ENCODE measurements at places on chromosomes 5 and 9.

DNA sequence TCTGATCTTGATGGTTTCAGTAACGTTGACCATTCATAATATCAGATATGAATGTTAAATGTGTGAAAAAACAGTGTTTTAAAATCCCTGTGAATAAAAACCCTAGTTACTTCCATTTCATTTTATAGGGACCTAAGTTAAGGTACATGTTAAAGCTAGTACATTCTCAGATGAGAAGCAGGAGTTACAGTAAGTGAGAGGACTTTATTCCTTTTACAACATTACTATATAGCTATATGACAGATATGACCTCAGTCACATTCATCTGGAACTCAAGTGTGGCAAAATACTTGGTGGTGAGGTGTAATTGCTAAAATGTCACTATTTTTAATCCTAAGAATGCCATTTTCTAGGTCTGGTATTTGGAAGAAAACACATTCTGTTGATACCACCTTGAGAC lies 96.4 kb downstream of the OXCT1 start:
- DNase-seq, result no peak

DNA sequence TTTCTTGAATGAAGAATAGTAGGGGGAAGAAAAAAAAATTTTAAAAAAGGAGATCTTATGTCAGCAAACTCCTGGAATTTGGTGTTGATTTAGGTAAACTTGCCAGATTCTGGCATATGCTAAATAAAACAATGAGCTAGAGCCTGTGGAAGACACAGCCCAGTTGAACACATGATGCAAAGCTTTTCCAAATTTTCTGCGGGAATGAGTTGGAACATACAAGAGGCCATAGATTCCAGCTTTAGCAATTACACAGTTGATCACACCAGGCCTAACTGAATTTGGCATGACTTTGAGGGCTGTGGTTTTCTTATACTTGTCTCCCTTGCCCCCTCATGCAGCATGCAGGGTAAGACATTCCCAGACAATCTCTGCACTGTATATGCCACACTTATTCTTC lies 297.0 kb downstream of the SH3GL2 start:
- DNase-seq, result no peak

GRCh38 chr5:180491496-180491895 lies 2.7 kb upstream of the CNOT6 start:
- peak; percentile 17 for DNase-seq

DNA sequence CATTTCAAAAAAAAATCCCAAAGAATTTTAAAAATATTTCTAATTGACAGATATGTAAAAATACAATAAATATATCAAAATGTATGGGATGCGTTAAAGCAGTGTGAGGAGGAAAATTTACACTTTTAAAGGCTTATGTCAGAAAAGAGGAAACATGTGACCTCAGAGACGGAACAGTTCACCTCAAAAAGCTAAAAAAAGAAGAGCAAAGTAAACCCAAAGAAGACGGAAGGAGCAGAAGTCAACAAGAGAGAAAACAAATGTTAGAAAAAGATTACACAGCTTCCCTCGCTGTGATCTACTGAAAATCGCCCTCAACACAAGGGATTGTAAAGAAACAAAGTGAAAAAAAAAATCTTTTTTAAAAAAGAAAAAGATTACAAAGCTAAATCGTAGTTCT lies 186.9 kb downstream of the AUH start:
- DNase-seq, result peak; percentile 44

GRCh38 chr5:131633830-131634229 lies 1.2 kb downstream of the RAPGEF6 start:
- DNase-seq, result no peak

- DNase-seq, result no peak
Observed at GRCh38 chr5:161372682-161373344, 173.7 kb downstream of the GABRB2 start.

GRCh38 chr9:128626181-128626580 lies 30.5 kb downstream of the DYNC2I2 start:
- DNase-seq, result no peak

DNA sequence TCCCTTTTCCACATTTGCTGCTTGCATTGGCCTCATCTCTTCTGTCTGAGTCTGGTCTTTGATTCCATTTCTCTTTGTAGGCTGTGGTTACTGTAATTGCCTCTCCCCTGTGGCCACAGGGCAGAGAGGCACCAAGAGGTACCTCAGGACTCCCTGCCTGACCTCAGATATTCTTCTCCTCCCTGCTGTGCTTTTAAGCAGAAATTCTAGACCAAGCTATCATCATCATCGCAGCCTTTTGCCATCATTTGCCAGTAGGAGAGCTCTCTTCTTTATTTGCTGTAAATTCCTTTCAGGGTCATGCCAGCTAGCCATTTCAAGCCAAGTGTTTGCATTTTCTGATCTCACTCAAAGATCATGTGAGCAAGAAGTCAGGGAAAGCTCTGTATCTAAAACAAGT lies 369.6 kb downstream of the ICE1 start:
- DNase-seq, result no peak

DNA sequence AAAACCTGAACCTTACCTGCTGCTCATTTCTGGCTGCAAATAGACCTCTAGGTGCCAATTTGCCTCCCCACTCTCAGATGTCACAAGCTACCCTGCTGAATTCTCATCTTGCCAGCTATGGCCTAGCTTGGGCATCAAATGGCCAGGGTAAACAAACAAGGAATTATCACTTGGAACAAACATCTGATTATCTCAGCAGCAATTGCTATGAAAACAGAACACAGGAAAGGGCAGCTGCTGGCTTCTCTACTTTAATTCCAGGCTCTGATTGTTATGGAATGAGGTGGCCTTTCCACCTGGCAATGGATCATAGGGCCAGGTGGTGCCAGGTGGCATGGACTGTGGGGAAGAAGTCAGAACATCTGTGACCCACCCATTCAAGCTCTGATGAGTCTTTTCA lies 505.1 kb downstream of the TLR4 start:
- no peak for DNase-seq

GRCh38 chr5:158382473-158382872 lies 523.5 kb upstream of the CLINT1 start:
- DNase-seq, result no peak

DNA sequence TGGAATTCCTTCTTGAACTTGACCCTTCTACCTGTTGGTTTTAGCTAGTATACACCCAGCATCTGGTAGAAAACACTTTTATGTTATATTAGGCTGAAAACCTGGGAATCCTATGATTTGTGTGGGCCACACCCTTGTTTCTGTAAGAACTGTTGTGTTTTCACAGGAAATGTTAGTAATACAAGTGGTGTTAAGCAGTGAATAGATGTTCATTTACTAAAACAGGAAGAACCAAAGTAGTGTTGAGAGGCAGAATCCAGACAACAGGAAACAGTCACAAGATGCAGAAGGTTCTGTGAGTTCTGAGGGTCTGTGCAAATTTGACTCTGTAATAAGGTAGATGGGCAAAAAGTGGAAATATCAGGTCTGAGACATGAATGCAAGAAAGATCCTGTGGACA lies 73.0 kb upstream of the RAI14 start:
- DNase-seq, result no peak

- no peak for DNase-seq
Observed at GRCh38 chr5:175735701-175736100, 77.8 kb downstream of the HRH2 start.

- no peak for DNase-seq
Observed at GRCh38 chr5:147332658-147333057, 97.8 kb downstream of the STK32A start.

- no peak for DNase-seq
Observed at GRCh38 chr5:85441156-85441555, 1056.5 kb upstream of the EDIL3 start.

GRCh38 chr9:78033870-78034269 lies 2.3 kb upstream of the GNAQ start:
- DNase-seq, result no peak

DNA sequence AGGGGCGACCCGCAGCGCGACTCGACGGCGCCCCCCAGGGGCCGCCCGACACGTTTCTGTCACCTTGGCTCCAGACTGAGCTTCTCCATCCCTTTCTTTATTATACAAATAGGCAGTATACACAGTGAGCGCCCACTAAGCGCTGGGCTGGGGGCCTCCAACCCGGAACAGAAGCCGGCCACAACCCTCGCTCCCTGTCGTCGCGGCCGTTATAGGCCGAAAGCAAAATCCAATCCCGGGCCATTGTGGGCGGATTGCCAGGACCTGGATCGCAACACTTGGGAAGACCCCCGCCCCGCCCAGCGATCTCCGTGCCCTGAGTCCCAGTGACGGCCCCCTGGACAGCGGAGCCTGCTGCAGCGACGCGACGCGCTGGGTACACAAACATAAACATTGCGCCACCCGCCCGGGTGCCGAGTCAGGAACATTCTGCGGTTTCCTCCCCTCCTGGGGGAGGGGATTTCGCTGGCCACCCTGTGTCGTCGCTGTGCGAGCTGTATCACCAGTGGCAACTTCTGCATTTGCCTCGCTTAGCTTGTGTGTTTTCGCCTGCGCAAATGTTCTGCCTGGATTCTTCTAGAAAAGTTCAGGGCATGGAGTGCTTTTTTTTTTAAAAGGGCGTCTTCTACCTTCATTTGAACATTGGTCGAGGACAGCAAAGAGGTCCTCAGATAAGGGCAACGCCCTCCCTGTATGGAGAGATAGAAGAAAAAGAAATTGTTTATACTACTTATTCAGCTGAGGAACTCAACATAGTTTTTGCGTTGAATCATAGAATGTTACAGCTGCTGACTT lies 1.3 kb upstream of the DUSP1 start:
- DNase-seq, result peak; percentile 76

DNA sequence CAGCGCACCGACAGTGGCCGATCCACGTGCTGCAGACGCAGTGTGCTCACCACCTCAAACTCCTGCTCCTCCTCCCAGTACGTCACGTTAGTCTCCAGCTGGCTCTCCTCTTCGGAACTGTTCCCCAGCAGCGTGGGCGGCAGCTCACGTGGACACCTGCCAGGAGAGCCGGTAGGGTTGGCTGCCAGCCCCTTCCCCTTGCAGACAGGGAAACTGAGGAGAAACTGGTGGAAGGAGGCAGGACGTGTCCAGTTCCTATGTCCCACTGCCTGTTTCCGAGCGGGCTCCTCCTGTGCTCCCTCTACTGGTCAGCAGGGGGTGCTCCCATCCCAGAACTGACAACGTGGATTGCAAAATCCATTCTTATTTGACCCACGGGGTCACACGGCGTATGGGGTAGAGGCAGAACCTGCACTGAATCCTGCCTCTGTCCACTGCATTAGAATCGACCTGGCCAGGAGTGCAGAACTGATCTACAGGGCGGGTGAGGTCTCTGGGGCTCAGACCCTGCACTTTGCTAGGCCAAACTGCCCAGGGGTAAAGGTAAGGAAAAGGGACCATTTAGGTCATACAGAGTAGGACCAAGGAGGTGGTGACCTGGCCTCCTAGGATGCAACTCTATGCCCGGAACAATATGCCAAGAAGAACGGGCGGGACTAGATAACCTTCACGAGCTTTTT lies 25.7 kb downstream of the PDGFRB start:
- DNase-seq, result peak; percentile 27

GRCh38 chr5:132103969-132104391 lies 30.4 kb downstream of the CSF2 start:
- DNase-seq, result no peak

DNA sequence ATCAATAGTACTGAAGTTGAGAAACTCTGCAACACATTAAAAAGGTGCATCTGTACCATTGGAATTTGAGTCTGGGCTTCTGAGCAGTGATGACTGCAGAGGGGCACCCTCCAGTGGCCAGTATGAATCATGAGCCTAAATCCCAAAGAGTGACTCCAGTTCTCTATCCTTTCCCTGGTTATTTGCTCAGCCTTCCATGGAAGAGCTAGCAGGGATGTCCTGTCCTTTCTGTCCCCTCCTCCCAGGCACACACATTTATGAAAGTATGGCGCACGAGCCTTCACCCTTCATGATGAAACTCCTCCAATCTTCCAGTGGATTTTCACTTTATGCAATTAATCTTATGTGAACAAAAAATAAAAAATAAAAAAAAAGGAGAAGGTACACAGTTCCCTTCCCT lies 81.0 kb downstream of the ESM1 start:
- DNase-seq, result no peak

- DNase-seq, result no peak
Observed at GRCh38 chr9:115673599-115673998, 480.0 kb upstream of the PAPPA start.

GRCh38 chr9:136584934-136585333 lies 39.1 kb upstream of the NOTCH1 start:
- no peak for DNase-seq

GRCh38 chr5:91025449-91025848 lies 357.7 kb downstream of the ARRDC3 start:
- no peak for DNase-seq

GRCh38 chr5:115850744-115851416 lies 9.1 kb downstream of the AP3S1 start:
- DNase-seq, result no peak

GRCh38 chr9:131179561-131180219 lies 54.3 kb downstream of the NUP214 start:
- no peak for DNase-seq

DNA sequence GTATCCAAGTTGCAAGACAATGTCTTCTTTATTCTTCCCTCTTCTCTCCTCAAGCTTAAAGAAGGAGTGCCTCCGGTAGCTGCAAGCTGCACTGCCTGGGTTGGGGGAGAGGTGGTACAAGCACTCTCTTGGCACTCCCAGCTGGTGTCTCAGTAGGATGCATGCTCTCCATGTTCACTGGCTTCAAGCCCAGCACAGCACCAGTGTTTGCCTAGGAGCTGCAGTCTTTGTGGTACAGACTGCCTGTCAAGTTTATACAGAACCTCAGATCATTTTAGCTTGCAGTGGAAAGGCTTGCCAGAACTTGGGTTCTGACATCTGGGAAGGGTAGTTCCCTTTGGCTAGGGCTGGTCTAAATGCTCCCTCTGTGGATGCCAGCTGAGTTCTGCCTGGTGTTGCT lies 505.6 kb downstream of the MAN2A1 start:
- DNase-seq, result no peak

GRCh38 chr5:91077623-91078022 lies 305.5 kb downstream of the ARRDC3 start:
- no peak for DNase-seq

- no peak for DNase-seq
Observed at GRCh38 chr5:142056816-142057696, 44.2 kb upstream of the GNPDA1 start.

DNA sequence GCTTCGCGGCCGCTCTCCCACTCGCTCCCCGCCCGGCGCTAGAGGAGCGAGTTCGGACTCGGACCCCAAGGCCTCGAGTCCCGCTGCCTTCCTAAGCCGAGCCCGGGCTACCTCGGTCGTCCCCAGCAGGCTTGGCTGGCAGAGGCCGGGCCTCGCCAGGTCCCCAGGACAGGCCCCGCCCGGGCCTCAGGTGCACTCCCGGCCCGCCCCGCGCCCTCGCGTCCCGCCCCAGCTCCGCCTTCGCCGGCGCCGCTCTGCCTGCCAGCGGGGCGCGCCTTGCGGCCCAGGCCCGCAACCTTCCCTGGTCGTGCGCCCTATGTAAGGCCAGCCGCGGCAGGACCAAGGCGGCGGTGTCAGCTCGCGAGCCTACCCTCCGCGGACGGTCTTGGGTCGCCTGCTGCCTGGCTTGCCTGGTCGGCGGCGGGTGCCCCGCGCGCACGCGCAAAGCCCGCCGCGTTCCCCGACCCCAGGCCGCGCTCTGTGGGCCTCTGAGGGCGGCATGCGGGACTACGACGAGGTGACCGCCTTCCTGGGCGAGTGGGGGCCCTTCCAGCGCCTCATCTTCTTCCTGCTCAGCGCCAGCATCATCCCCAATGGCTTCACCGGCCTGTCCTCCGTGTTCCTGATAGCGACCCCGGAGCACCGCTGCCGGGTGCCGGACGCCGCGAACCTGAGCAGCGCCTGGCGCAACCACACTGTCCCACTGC lies at the start of gene SLC22A5:
TSS of gene SLC22A5 (plus strand) at position 237 of the 707 bp plus-strand sequence. CDS start at position 500, 263 bp downstream.
- peak; percentile 37 for DNase-seq

GRCh38 chr5:35668319-35668718 lies 50.7 kb downstream of the SPEF2 start:
- no peak for DNase-seq

Measured in GDM1 (cell line).